Placental pericyte (primary cell): ENCODE measurements at places on chromosomes 7 and 10. TPM values are rescaled to one million over a fixed set of nuclear protein-coding genes. Genes with fewer than 3 reads are reported as not detected.

Gene NIPSNAP2
- 29.3 and 37.5 TPM in 2 replicates for total RNA-seq

Gene NSUN5
- 21.4 and 26.6 TPM in 2 replicates for total RNA-seq

Gene AKR1D1
- total RNA-seq, result not detected in 2 replicates

Gene AGAP6
- total RNA-seq, result 3.9 and 4.0 TPM in 2 replicates

Gene OPN4
- not detected in 2 replicates for total RNA-seq

Gene ANKRD22
- not detected in 2 replicates for total RNA-seq
